ENCODE measurements at places on chromosomes 7 and 10.

GRCh38 chr10:80453842-80454512 lies at the start of gene TSPAN14:
Gene TSPAN14 (plus strand): TSS chr10:80454310. CDS start chr10:80489234, 34,924 bp downstream.
- DNase-seq: no peak

DNA sequence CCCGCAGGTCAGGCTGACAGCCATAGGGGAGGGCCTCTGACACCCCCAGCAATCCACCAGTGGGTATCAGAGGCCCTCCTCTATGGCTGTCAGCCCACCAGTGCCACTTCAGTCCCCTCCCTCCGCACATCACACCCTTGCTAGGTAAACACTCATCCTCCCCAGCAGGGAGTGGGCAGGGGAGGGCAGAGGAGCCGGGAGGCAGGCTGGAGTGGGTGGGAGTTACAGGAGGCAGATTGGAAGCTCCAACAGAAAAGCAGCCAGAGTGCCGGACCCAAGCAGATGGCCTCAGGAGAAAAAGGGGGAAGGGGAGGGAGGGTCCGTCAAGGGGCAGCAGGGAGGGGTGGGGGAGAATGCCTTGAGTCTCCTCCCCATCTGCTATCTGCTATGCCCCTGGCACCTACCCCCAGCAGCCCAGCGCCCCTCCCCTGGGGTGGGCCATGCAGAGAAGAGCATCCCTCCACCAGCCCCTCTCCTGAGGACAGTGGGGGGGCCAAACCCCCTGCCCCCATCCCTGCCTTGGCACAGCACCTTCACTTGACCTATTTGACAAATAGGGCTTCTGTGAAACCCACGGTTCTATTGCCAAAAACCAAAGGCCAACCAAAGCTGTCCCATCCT lies 2.4 kb downstream of the RASGEF1A start:
- DNase-seq: no peak

GRCh38 chr10:27838361-27838760 lies 92.7 kb upstream of the MKX start:
- no peak for DNase-seq

- DNase-seq: no peak
These were observed 608.8 kb downstream of the LRMDA start for GRCh38 chr10:76040107-76040829.

GRCh38 chr7:87512906-87513305 lies 37.4 kb upstream of the ABCB4 start:
- DNase-seq: no peak

Data from stimulated activated CD8-positive, alpha-beta memory T cell treated with anti-CD3 and anti-CD28 coated beads, Interleukin-7, amount 100 ng/mL, for 48 hours (primary cell).